ENCODE measurements at places on chromosomes 3 and 15.

GRCh38 chr3:158094235-158095110, 11.7 kb downstream of the SHOX2 start:
- DNase-seq: no peak

- DNase-seq: no peak
These were observed 27.0 kb upstream of the MITF start for GRCh38 chr3:69712269-69712668.

DNA sequence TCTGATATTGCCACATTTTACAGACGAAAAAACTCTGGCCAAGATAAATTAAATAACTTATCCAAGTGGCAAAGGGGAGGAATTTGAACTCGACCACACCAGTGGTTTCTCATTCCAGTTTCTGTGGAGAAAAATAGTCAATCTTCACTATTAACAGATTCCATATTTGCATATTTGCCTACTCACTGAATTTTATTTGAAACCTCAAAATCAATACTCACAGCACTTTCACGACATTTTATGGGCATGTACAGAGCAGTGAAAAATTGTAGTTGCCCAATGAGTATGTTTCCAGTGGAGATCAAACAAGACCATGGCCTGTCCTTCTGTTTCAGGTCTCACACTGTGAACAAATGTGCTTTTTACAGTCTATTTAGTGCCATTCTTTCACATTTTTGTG, 374.3 kb downstream of the MAGI1 start:
- peak; percentile 6 for DNase-seq

DNA sequence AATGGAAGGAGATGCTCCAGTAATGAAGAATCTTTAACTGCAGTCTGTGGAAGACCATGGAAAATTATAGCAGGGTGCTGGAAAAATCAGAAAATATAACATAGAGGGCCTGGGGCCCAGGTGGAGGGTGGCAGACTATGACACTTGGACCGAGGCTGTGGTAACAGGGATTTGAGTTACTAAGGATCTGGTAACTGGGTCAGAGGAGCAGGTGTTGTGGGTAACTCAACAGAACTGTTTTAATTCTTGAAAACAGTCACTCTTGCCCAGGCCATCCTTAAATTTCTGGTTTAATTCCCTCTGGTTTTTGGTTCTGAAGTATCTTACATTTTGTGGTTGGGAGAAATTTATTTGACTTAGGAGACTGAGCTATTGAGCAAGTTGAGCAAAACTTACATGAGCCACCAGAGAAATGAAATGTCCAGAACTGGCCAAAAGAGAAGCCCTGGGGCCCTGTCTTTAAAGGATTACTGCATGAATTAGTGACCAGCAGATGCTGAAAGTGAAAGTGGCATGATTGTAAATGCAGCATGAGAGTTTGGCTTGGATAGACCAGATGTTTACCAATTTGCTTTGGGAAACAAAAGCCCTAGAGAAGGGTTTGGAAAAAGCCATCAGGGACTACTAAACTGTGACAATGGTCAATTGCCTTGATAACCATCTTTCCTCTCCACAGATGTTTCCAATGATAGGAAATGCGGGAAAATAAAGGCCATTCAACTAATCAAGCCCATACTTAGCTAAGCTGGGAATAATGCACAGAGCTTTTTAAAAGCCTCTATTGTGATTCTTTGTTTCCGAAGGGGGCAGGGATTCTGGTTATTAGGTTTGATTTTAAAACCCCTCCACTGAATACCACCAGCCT, 374.9 kb upstream of the TGFBR2 start:
- no peak for DNase-seq

DNA sequence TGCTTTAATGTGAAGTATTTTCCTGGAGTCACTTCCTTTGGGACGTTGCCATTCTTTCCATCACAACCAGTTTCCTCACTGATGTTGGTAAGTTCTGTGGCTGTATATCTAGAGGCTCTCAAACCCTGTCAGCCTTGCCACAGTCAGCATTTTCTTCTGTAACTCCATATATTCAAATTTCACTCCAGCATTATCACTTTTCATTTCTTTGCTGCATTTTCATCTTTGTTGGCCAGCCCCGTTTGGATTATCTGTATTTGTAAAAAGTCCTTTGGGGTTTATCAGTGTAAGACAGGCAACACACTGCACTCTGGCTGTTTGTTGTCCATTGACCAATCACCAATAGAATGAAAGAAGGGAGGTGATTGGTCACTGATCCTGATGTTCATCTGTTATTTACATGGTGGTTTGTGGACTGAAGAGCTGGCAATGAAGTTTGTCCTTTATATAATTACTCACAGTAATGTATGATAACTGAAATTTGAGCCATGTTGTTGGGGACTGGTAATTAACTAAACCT, 20.3 kb downstream of the GMPS start:
- peak; percentile 69 for DNase-seq

DNA sequence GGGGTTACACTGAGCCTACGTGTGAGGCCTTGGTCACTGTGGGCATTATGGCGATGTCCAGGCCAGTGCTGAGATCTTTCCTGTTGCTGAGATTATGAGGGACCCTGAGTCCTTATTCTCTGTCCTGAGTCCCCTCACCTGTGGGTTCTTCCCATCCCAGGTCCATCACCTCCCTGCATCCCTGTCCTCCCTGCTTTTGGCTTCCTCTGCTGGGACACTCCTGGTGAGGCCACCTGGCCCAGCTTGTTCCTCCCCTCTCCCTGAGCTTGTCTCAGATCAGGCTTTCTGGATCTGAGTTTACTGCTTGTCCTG, 36.1 kb downstream of the AMOTL2 start:
- DNase-seq: no peak

GRCh38 chr3:13173186-13173585, 100.0 kb upstream of the IQSEC1 start:
- DNase-seq: no peak

DNA sequence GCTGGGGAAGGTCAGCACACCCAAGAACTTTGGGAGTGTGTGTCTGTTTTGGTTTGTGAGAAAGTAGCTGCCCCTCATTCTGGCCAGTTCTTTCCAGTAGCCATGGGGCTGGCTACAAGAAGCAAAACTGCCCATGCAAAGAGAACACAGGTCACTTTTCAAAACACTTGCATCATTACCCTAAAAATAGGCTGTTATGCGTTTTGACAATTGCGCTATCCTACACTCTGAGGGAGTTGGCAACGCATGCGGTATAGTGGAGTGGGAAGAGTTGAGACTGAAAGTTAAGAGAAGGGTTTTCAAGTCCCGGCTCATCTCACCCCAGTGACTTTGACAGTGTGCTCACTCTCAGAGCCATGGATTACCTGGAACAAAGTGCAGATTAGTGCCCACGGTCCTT, 41.8 kb upstream of the MYZAP start:
- DNase-seq: no peak

- DNase-seq: no peak
These were observed 31.1 kb downstream of the ACAN start for GRCh38 chr15:88834211-88834812.
